Ovary (tissue), 10 donors: ENCODE measurements at places on chromosomes 12 and 14. TPM values are rescaled to one million over a fixed set of nuclear protein-coding genes. Genes with fewer than 3 reads are reported as not detected.

SYNE3 gene
- 24.9 TPM for total RNA-seq

YY1 gene
- 50.8 TPM for total RNA-seq

GRCh38 chr14:54866588-54866987, 36.0 kb downstream of the GCH1 start:
- H3K4me3 ChIP-seq, result no peak overlapping the region
- H3K27ac ChIP-seq, result no peak overlapping the region
- DNase-seq, result no peak
- no peaks in the 10 kb centered on the region for H3K36me3 ChIP-seq

GRCh38 chr14:29757188-29757680, 170.4 kb downstream of the PRKD1 start:
- H3K27ac ChIP-seq, result no peak overlapping the region
- no peak for DNase-seq
- H3K4me1 ChIP-seq, result peaks cover 2% of the 10 kb centered on the region
- no peak overlapping the region for H3K4me3 ChIP-seq
- no peaks in the 10 kb centered on the region for H3K36me3 ChIP-seq

GRCh38 chr14:86961106-86961716, 1031.8 kb downstream of the GALC start:
- no peak for DNase-seq
- no peak overlapping the region for H3K27ac ChIP-seq
- H3K4me1 ChIP-seq, result no peaks in the 10 kb centered on the region
- H3K27me3 ChIP-seq, result no peaks in the 10 kb centered on the region
- no peaks in the 10 kb centered on the region for H3K36me3 ChIP-seq
- H3K4me3 ChIP-seq, result no peak overlapping the region
